ENCODE measurements at places on chromosomes 3 and 15.

DNA sequence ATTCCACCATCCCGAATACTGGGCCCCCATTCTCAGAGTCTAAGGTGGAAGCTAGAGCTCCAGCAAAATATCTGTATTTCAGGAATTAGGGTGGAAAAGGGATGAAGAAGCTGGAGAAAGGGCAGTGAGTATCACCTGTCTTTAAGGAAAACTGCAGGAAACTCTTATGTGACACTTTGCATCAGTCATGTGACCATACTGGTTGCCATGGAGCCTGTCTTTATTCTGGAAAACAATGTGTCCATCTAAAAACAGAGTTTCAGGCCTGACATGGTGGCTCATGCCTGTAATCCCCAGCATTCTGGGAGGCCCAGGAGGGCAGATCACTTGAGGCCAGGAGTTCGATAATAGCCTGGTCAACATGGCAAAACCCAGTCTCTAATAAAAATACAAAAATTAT is 52.9 kb upstream of the FSIP1 start:
- DNase-seq, result no peak

GRCh38 chr3:48543271-48543866 is 13.2 kb downstream of the PFKFB4 start:
- no peak for DNase-seq

GRCh38 chr3:157586293-157586692 is 83.1 kb upstream of the VEPH1 start:
- no peak for DNase-seq

DNA sequence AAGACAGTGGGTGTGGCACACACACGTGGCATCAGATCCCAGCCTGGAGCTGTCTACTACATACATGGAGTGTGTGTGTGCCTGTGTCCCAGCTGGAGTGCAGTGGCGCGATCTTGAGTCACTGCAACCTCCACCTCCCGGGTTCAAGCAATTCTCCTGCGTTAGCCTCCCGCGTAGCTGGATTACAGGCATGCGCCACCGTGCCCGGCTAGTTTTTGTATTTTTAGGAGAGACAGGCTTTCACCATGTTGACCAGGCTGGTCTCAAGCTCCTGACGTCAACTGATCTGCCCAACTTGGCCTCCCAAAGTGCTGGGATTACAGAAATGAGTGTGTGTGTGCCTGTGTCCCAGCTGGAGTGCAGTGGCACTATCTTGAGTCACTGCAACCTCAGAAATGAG is 108.8 kb downstream of the IL12A start:
- DNase-seq, result no peak

DNA sequence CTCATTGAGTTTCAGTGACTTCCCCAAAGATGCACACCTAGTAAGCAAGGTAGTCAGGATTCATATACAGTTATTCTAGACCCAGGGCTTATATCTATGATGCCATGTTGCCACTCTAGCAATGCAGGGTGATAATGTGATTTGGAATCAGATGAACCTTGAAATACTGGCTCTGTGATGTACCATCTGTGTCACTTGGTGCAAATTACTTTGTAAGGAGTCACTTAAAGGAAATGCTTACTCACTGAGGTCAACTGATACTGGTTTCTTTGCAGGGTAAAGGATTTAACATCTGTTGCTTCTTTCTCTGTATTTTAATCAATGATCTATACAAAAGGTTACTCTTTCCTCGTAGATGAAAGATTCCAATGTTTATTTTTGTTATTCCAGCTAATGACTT is 10.8 kb downstream of the ASB14 start:
- no peak for DNase-seq

DNA sequence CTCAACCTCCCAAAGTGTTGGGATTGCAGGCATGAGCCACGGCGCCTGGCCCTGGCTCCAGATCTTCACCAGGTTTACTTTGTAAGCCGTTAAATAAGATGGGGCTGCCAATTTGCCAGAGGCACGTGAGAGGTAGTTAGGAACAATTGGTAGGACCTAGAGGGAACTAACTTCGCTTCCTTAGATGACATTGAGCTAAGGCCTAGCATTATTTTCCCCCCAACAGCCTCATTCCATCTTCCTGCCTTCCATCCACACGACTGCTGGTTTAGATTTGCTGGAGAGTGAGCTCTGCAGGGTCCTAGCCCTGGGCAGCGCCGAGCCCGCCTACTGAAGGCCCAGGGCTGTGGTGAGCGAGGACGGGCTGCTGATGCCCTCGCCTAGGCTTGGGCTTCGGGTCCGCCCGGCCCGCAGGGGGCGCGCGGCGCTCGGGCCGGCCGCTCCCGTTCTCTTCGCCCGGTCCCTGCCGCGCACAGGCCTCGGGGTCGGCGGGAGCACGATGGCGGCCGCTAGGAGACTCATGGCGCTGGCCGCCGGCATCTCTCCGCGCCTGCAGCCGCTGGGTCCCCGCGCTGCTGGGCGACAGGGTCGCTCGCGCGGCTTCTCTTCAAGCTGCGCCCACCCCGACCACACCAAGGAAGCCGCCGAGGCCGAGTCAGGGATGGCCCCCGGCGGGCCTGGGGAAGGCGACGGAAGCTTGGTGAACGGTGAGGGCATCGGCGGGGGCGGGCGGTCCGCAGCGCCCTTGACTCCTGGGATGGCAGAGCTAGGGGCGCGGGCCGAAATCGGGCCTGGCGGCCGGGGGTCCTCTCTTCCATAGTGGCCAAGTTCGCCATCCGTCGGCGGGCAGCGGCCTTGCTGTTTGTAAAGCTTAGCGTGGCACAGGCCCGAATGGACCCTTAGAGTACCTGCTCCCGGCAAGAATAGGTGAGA is 21.9 kb downstream of the DHX30 start:
- peak; percentile 74 for DNase-seq

GRCh38 chr3:177196008-177196455 is 1.2 kb downstream of the TBL1XR1 start:
- DNase-seq, result peak; percentile 58

DNA sequence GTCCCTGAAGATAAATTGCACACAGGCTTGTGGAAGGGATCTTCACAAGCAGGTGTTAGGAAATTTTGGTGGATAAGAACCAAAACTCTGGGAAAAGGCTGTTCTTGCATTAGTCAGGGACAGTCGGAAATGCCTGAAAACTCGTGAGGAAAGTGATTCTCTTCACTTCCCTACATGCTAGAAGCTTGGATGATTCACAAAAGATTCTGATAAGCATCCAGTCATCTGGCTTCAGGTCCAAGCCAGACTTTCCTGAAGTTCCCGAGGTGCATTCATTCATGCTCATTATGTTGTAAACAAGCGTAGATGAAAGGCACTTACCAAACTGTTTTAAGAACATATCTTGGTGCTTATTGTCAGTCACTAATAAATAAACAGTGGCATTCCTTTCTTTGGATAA is 1028.7 kb downstream of the NTRK3 start:
- no peak for DNase-seq

GRCh38 chr15:89196994-89197393 is 24.4 kb downstream of the RLBP1 start:
- DNase-seq, result peak; percentile 59

DNA sequence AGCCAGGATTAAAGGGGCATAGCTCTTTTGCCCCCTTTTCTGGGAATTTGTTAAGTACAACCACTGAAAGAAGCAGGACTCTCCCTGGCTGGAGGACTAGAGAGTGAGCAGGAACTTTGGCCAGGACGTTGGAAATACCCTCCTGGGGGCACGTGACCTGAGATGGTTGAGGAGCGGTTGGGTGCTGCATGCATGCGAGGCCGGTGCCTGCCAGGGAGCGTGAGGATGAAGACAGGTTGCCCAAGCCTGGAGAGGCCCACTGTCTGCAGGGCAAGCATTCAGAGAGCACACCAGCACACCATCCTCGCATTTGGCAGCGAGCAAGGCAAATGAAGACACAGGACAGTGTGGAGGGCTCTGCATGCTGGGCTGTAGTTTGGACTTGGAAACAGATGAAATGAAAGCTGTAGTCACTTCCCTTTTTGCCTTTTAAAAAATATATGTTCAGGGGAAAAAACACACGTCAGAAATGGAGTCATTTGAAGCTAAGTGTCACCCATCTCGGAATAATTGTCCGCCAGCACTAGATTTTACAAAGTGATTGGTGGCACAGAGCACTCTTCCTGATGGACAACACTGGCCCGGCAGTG is 217.6 kb downstream of the SLCO3A1 start:
- peak; percentile 53 for DNase-seq

GRCh38 chr15:28935316-28935715 is 49.5 kb downstream of the APBA2 start:
- no peak for DNase-seq

GRCh38 chr3:78889348-78889747 is 878.5 kb downstream of the ROBO1 start:
- no peak for DNase-seq

GRCh38 chr15:101201411-101202174 is 50.3 kb downstream of the CHSY1 start:
- DNase-seq, result peak; percentile 66

GRCh38 chr3:146865175-146865755 is 260.1 kb upstream of the PLSCR5 start:
- no peak for DNase-seq

- DNase-seq, result no peak
These were observed 25.5 kb upstream of the SHC4 start for GRCh38 chr15:48989170-48989569.

DNA sequence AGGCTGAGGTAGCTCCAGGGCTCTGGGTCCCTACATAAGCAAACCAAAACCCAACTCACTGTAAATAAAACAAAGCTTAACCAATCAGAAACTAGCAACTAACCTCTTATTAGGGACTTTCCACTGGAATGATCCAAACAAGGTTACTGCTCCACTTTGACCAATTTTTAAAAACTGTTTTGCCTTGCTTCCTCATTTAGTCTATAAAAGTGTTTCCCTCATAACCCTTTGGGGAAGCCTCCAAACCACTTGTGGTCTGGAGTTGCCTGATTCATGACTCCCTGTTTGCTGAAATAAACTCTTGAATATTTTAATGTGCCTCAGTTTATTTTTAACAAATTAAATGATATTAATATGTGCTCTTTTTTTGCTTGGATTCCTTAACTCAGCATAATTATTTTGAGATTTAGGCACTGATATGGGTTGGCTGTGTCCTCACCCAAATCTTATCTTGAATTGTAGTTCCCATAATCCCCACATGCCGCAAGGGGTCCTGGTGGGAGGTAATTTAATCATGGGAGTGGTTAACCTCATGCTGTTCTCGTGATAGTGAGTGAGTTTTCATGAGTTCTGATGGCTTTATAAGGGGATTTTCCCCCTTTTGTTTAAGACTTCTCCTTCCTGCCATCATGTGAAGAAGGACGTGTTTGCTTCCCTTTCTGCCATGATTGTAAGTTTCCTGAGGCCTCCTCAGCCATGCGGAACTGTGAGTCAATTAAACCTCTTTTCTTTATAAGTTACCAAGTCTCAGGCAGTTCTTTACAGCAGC is 90.6 kb downstream of the CD200R1L start:
- DNase-seq, result no peak

DNA sequence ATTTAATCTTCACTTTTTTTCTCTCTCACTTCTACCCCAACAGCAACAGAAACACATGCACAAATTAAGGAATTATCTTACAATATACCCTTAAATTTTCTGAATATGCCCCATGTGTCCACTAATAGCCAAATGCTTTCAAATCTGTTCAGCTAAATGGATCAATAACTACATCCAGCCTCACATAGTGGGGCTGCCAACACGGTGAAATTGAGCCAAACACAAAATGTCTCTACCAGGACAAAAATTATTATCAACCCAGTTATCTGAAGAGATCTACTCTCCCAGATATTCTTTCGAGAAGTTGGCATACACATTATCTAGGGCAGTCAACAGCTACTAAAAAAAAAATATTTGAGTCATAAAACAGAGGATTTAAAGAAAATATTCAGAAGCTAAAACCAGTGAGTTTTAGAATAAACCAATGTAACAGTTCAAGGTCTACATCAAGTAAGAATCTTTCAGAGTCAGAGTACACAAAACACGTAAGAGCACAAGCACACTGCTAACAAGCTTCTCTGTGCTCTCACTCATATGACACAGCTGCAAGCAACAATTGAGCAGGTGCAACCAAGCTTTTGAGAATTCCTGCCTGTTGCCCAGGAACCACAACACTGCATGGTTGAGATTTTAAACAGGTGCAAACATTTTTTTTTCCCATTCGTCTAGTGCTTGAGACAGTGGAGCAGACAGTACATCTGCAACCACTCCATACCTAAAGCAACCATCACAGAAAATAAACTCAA is 247.7 kb downstream of the ZBTB20 start:
- DNase-seq, result peak; percentile 34

GRCh38 chr3:123883701-123884202 is 380 bp downstream of the MYLK start:
- peak; percentile 42 for DNase-seq

DNA sequence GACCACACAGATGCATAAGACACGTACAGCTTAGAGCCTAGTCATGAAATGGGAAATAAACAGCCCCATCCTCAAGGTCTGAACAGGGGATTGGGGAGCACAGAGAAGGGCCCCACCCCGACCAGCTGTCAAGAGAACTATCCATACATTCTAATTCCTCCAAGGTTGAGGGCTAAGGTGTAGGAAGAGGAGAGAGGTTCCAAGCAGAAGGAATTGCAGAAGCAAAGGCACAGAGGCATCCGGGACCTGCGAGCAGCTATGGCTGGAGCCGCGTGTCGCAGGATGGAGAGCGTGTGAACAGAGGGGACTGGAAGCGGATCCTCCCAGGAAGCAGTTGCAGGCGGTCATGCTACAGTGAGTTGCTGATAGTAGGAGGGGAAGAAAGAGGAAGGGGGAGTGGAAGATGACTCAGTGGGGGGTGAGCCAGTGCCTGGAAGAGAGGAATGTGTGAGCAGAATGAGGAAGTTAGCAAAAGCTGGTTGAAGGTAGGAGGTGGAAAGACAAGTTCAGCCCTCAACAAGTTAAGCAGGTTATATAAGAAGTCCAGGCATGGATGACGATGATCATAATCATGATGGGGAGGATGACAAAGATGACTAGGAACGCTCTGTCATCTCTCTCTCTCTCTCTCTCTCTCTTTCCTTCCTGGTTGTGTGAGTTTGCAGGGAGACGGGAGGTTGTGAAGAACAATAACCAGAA is 89.7 kb downstream of the LIPC start:
- no peak for DNase-seq
